Memory B cell (primary cell): ENCODE measurements at places on chromosomes 16 and 17.

DNA sequence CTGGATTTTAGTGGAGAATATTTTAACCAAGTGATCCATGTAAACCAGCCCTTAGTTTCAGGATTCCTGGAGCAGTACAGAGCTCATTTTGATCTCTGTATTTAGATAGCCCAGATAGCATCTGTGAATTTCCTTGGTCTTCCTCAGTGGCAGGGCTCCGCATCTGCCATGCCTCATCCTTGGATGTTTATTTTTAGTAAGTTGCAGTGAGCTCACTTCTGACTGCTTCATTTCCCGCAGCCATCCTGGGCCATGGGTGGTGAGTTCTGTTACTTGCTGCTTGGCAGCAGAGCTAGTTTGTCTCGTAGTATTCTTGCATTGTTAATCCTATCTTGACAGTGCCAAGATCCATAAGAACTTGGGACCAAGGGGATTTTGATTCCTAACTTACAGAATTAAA, 33.7 kb downstream of the IST1 start:
- no peak for DNase-seq

DNA sequence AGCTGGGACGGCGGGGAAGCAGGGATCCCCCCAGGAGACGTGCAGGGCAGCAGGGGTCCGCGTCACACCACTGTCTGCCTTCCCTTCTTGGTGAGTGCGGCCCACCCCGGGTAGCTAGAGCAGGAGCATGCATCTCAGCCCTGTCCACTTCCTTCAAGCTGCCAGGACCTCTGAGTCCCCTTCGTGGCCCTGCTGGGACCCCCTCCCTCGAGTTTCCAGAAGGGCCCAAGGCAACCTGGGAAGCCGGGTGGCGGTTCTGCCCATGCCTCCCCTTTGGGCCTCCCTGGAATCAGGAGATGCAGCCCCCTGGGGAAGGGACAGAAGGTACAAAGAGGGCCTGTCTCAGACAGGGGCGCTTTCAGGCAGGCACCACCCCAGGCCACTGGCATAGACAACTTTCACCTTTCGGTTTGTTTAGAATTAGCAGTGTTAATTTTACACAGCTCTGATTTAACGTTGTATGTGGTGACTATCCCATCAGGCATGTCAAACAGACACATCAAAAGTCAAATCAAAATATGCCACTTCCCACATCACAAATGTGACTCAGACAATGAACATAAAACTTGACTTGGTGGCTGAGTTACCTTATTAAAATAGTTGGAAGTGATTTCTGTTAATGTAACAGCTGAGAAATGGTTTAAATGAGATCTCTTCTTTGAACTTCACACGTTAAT, 94.5 kb upstream of the METRNL start:
- no peak for DNase-seq

DNA sequence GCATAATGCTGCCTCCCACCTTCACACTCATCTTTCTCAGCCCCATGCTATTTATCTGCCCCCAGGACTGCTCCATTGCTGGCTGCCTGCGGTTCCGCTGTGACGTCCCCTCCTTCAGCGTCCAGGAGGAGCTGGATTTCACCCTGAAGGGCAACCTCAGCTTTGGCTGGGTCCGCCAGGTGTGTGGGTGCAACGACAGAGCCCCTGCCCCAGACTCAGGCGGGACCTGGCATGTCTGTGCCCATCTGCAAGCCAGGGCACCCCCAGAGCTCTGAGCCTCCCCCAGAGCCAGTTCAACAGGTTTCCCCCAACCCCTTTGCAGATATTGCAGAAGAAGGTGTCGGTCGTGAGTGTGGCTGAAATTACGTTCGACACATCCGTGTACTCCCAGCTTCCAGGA, 12.9 kb upstream of the ITGAD start:
- DNase-seq, result no peak

DNA sequence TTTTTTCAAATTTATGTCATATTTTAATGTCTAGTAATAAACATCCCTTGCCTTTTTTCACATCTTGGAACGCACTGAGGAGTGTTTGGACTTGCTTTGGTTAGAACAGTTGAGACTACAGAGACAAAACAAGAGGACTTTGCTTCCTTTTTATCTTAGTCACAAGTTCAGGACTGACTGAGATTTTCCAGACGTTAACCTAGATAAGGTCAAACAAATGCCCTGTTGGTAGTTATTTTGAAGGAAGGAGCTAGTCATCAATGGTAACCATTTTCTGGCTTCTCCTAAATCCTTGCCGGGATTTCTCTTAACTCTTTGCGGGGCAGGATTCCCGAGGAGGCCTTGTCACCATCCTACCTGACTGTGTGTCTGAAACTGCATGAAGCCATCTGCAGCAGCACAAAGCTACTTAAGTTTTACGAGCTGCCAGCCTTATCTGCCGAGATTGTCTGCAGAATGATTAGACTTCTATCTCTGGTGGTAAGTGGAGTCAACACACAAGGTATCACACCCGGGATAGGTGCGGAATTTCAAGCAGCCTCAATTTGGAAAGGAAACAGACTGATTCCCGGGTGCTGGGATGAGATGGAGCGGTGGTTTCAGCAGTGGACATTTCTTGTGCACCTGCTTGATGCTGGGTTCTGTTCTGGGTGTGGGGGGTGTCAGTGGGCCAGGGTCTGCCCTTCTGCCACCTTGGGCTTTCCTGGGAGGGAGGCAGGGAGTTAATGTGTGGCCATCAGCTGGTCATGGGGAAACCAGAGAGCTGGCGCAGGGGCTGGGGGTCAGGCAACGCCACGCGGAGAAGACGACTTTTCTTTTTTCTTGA, 48.3 kb downstream of the RNF213 start:
- no peak for DNase-seq

- no peak for DNase-seq
Measured at GRCh38 chr17:72273289-72274056, 152.7 kb downstream of the SOX9 start.

GRCh38 chr17:29038085-29038795, 4.7 kb upstream of the PIPOX start:
- DNase-seq, result no peak

- DNase-seq, result no peak
Measured at GRCh38 chr16:50304467-50305440, 38.4 kb downstream of the ADCY7 start.

GRCh38 chr17:57439651-57440050, 183.3 kb downstream of the MSI2 start:
- DNase-seq, result no peak
